ENCODE measurements at places on chromosomes 6 and 20. TPM values are rescaled to one million over a fixed set of nuclear protein-coding genes. Genes with fewer than 3 reads are reported as not detected.

DNA sequence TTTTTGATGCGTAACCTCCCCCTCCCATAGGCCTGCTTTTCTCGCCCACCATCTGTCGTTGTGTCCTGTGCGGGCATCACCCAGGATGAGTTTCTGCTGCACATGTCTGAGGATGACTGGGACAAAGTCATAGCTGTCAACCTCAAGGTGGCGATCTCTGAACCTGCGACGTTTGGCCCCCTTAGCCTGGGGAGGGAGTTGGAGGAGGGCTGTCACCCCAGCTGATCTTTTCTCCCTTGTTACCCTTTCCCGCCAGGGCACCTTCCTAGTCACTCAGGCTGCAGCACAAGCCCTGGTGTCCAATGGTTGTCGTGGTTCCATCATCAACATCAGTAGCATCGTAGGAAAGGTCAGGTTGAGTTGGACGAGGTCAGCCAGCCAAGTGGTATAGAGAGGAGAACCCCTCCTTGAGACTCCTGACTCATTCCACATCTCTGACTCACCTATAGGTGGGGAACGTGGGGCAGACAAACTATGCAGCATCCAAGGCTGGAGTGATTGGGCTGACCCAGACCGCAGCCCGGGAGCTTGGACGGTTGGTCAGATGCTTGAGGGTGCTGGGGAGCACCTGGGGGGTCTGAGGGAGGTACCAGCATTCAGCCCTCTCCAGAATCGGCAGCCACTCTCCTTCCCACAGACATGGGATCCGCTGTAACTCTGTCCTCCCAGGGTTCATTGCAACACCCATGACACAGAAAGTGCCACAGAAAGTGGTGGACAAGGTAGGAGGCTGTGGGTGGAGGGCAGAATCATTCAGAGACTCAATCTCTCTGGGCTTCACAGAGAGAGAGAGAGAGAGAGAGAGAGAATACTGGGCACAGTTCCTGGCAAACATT, 954 bp downstream of the HSD17B8 start:
- no peak for DNase-seq

GRCh38 chr20:31987744-31988143, 19.8 kb downstream of the XKR7 start:
- DNase-seq, result no peak

The POPDC3 gene
- 47.8 TPM for total RNA-seq

GRCh38 chr6:524803-525202, 132.1 kb downstream of the HUS1B start:
- no peak for DNase-seq

- no peak for DNase-seq
Observed at GRCh38 chr6:44386929-44387345, 569 bp upstream of the CDC5L start.

The ANGPT4 gene
- 0.05 TPM for total RNA-seq

GRCh38 chr6:21996425-21997118, 300.3 kb downstream of the PRL start:
- no peak for DNase-seq

DNA sequence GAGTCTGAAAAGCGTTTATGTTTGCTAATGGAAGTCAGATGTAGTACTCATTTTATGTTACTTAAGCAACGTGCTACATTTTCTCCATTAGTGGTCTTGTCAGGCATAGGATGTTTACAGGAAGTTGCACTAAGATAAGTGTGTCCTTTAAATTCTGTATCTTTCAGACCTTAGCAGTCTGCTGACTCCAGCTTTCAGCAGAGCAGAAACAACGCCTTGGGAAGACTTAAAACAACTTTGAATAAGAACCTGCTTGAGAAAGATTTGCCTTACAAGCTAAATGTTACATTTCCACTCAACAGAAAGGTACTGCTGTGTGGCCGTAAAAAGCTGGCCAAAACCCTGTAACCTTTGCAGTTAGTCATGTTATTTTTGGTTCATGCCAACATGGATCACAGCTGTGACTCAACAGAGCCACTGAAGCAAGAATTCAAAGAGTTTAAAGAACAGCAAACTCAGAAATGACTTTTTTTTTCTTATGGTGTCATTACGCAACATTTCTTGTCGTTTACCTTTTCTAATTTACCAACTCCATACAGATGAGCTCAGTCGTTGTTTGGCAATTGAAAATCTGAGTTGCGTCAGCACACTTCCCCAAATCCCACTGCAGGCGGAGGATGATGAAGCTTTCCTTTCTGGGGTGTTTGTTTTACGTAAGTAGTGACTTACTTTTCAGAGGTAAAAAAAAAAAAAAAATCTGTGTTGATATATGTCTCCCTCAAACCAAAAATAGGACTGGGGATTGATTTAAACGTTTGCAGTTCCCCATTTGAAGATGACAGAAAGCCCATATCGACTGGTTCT, 27.9 kb upstream of the BMP6 start:
- DNase-seq, result no peak

The GFRAL gene
- total RNA-seq, result not detected

The SUMO4 gene
- total RNA-seq, result not detected

GRCh38 chr20:44264287-44264686, 17.2 kb downstream of the GDAP1L1 start:
- no peak for DNase-seq

The TNFRSF21 gene
- 15.3 TPM for total RNA-seq

- no peak for DNase-seq
Observed at GRCh38 chr6:127951172-127951917, 50.5 kb upstream of the THEMIS start.

- DNase-seq, result no peak
Observed at GRCh38 chr6:15148356-15148946, 97.4 kb upstream of the JARID2 start.

The WFDC12 gene
- not detected for total RNA-seq

DNA sequence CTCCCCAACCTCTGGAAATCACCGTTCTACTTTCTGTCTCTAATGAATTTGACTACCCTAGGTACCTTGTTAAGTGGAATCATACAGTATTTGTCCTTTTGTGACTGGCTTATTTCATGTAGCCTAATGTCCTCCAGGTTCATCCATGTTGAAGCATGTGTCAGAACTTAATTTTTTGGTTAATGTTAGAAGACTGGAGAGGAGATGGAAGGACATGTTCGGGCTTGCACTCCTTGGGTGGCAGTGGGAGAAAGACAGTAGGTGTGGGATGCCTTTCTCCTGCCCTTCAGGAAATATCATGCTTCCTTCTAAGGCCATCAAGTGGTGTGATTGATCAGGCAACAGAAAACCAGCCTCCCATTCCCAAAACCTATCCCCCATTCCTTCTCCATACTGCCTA, 61.1 kb upstream of the RNF144B start:
- DNase-seq, result no peak

The RANBP9 gene
- 32.3 TPM for total RNA-seq

All from Right ventricle myocardium inferior (tissue), 1 donor.